ENCODE measurements at places on chromosomes 4 and X.

GRCh38 chrX:72308566-72309296, 3.0 kb upstream of the CITED1 start:
- no peak for DNase-seq

- no peak for DNase-seq
These were observed 288.4 kb downstream of the KLHL4 start for GRCh38 chrX:87805829-87806490.

DNA sequence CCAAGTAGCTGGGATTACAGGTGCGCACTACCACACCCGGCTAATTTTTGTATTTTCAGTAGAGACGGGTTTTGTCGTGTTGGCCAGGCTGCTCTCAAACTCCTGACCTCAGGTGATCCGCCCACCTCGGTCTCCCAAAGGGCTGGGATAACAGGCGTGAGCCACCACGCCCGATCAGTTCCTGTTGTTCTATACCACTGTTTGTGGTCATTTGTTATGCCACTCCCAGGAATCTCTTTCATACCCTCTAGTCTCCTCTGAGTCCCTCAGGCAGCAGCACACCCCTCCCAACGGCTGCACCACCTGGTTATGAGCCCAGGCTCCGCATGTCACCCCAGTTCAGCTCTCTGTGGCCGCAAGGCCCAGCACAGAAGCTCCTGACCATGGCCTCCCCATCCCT, 17.5 kb upstream of the CD99 start:
- DNase-seq = no peak

DNA sequence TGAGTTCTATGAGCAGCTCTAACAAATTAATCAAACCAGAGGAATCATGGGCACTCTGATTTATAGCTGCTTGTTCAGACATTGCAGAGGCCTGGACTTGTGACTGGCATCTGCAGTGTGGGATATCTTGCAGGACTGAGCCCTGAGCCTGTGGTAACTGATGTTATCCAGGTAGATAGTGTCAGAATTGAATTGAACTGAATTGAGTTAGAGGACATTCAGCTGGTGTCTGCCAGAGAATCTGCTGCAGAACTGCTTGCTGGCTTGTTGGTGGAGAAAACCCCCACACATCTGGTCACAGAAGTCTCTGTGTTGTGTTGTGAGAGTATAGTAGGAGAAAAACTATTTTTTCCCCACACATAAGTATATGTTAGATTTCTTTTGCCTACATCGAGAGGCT, 42.2 kb downstream of the SMIM20 start:
- DNase-seq = no peak

GRCh38 chr4:15423285-15423711, 4.5 kb upstream of the C1QTNF7 start:
- no peak for DNase-seq

DNA sequence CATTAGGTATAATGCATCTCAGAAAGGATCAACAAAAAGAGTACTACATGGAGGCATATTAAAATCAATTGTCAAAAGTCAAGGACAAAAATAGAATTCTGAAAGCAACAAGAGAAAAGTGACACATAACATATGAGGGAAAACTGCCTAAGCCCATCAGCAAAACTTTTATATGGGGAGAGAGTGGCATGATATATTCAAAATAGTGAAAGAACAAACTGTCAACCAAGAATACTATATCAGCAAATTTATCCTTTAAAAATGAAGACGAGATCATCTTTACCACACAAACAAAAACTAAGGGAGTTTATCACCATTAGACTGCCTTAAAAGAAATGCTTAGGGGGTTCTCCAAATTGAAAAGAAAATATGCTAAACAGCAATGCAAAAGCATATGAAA, 86.4 kb upstream of the CHRDL1 start:
- DNase-seq = no peak

- no peak for DNase-seq
These were observed 61.6 kb upstream of the TMEM33 start for GRCh38 chr4:41873380-41874295.

- DNase-seq = no peak
These were observed 1.3 kb downstream of the AMER1 start for GRCh38 chrX:64204252-64204651.
